Stimulated activated CD8-positive, alpha-beta memory T cell treated with anti-CD3 and anti-CD28 coated beads, Interleukin-4, amount 100 ng/mL, for 1 hour (primary cell): ENCODE measurements at places on chromosomes 16 and 17.

GRCh38 chr17:80671039-80671824 is 126.6 kb downstream of the RPTOR start:
- no peak for DNase-seq

GRCh38 chr16:67652578-67653127 is 7.4 kb downstream of the ACD start:
- no peak for DNase-seq

GRCh38 chr17:10621397-10621796 is 35.7 kb downstream of the MYH3 start:
- no peak for DNase-seq

DNA sequence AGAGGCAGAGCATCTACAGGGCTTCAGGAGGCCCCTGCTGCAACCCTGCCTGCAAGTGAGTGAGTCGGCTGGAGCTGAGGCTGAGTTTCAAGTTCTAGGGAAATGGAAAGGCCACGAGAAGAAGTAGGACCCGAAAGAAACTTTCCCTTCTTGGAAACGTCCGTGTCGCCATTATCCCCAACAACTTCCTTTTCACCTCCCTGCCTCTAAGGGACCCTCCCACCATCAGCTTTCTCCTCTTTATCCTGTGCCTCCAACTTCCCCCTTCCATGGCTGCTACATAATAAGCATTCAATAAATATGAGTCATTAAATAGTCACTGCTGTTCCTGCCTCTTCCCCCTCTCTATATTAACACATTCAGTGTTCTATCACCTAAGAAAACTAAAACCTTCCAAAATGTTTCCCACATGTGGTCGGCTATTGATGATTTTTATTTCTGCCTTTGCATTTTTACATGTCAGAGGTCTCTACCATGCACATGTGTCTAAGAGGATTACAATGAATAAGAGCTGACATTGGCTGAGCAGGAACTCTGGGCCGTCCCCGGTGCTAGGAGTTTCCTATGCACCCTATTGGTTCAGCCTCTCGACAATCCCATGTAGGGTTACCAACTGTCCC is 115.9 kb upstream of the TNRC6C start:
- DNase-seq, result no peak

- no peak for DNase-seq
These were observed 86.3 kb downstream of the WNT3 start for GRCh38 chr17:46732160-46732559.

GRCh38 chr16:11530171-11530940 is 56.4 kb downstream of the LITAF start:
- DNase-seq, result no peak

DNA sequence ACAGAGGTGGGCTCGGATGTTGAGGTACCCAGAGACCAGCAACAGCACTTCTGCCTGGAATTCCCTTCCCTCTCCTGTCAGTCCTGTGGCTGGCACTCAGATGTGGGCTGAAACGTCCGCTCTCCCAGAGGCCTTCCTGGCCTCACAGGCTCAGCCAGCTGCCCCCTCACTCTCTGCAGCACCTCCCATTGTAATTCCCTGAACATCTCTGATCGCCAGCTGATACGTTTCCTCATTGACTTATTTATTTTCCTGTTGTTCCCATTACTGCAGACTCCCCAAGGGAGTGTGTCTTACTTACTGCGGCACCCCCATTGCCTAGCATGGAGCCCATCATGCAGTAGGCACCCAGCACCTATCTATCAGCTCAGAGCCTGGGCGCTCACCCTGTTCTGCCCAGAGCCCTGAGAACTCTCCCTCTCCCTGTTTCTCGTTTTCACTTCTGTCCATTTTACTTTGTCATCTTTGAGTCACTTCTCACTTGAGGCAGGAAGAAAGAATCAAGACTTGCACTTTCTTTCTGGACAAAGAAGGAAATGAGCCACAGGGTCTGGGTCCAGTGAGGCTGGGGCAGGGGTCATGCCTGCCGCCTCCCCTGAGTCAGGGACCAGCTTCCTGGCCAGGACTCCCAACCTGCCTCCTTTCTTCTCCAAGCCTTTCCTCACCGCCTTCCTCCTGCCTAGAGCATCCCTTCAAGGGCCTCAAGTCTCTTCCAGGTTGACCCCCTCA is 10.2 kb downstream of the CDH5 start:
- no peak for DNase-seq

- DNase-seq, result no peak
These were observed 114.1 kb downstream of the PITPNC1 start for GRCh38 chr17:67491009-67491680.

GRCh38 chr17:3506054-3506453 is 30.3 kb downstream of the ASPA start:
- DNase-seq, result no peak

DNA sequence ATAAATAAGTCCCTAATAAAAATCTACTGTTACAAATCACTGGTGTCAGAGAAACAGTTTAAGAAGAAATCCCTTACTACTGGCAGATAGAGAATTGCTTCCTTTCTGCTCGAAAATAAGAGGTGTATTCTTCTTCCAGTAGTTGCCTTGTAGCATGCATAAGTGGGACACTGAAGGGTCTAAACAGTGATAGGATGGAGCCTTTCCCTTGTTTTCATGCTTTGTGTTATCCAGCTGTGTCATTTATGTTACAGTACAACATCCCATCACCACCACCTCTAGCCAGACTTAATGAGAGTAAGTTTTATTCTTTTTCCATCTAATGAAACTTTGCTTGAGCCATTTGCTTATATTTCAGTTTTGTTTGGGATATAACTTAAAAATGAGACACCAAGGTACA is 54.3 kb downstream of the NLK start:
- DNase-seq, result no peak

GRCh38 chr17:73798111-73798748 is 154.0 kb upstream of the SDK2 start:
- DNase-seq, result no peak

DNA sequence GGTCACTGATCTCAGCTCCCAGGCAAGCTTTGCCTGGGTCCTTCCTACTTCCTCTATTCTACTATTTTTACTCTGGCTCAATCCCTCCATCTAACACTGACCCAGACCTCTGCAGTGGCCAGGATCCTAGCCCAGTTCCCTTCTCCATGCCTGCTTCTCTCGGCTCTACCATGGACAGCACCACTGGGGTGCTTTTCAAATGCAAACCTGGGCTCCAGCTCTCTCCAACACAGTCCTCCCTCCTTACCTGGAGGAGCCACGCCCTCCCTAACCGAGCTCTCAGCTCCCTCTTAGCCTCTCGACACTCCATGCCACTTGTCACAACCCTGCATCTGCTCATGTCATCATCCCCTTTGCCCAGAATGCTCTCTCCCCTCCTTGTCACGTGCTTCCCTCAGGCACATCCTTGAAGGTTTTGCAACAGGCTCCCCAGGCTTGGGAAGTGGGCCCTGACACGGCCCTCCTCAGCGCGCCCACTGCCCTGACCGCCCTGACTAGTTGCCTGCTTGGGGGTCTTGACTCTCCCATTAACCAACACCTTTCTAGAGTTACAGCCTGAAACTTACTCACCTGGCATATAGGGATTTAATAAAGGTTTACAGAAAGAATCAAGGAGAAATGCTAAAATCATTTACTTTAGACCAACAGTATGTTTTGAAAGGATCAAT is 41.6 kb downstream of the MARF1 start:
- DNase-seq, result no peak

GRCh38 chr16:68046106-68046505 is 23.0 kb downstream of the DUS2 start:
- DNase-seq, result no peak

GRCh38 chr16:17668386-17668785 is 197.6 kb upstream of the XYLT1 start:
- no peak for DNase-seq
